ENCODE measurements at places on chromosomes 6 and 20.

GRCh38 chr6:84508981-84509380, 255.4 kb downstream of the TBX18 start:
- DNase-seq: no peak

GRCh38 chr6:160102956-160103824, 18.4 kb upstream of the SLC22A1 start:
- DNase-seq: peak; percentile 14

- DNase-seq: no peak
These were observed 150.2 kb upstream of the RNF217 start for GRCh38 chr6:124812067-124812466.

GRCh38 chr20:46324960-46325703, 16.8 kb upstream of the CDH22 start:
- peak; percentile 21 for DNase-seq

GRCh38 chr6:7467007-7467897, 74.2 kb upstream of the DSP start:
- no peak for DNase-seq

- DNase-seq: no peak
These were observed 1.8 kb downstream of the TREM1 start for GRCh38 chr6:41284726-41285125.
